ENCODE measurements at places on chromosomes 12 and 14.

DNA sequence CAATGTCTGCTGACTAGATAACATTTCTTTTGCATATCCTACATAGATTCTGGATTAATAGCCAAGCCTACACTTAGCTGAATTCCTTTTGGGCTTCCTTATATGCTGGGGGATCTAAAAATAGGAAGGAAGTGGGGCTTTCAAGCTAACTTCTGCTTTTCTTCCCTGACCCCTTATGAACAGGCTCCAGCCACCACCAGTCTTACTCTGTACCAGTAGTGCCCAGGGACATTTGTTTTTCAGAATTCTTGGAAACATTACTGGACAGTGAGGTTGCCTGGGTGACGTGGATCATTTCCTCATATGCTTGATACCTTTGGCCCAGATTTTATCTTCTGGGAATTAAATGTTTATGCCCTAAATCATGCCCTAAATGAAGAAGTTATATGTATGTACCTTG lies 55.9 kb upstream of the SRRM4 start:
- DNase-seq, result no peak

- peak; percentile 87 for DNase-seq
Observed at GRCh38 chr12:47812797-47813510, 6.7 kb downstream of the HDAC7 start.

DNA sequence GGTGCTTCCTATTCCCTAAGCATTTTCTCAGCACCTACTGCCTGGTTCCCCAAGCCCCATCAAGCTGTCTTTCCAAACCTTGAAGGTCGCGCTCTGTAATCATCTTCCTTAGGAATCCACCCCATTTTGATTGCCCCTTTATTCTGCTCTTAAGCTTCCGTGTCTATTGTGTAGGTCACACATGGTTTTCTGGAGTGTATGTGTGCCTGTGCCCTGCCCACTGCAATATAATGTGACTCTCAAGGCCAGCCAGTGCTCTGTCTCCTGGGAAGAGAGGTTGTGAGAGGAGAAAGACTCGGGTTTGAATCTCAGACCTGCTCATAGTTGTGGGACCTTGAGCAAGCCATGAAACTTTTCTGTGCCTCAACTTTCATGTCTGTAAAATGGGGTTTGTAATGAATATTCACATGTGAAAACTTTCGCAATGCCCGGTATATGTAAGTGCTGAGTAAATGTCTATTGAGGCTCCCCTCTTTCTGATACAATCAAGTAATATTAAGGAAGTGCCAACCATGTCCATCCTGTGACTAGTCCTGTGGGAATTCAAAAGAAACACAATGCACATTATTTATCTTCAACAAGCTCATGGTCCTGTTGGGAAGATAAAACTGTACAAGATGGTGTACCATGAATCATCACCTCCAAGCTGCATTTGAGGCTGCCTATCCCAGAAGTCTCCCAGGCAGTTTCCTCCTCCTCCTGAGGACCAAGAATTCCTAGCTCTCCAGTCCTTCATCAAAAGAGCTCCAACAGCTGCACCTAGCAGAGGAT lies 774 bp upstream of the KRT75 start:
- no peak for DNase-seq

DNA sequence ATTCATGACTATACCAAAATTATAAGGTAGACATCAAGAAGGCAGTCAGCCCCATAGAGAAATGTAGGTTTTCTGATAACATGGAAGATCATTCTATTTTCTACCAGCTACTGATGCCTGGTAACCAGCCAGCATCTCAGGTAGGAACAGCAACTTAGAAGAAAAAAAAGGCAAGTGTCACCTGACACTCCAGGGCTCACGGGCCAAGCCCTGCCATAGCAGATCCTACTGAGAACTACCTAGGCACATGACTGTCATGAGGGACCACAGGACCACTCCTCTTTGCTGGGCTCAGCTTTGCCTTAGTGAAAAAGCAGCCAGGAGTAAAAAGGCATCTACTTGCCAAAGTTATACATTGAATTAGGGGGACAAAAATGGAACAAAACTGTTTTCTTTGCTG lies 33.4 kb downstream of the CORO1C start:
- no peak for DNase-seq

GRCh38 chr12:110137786-110138185 lies 13.6 kb downstream of the IFT81 start:
- no peak for DNase-seq

DNA sequence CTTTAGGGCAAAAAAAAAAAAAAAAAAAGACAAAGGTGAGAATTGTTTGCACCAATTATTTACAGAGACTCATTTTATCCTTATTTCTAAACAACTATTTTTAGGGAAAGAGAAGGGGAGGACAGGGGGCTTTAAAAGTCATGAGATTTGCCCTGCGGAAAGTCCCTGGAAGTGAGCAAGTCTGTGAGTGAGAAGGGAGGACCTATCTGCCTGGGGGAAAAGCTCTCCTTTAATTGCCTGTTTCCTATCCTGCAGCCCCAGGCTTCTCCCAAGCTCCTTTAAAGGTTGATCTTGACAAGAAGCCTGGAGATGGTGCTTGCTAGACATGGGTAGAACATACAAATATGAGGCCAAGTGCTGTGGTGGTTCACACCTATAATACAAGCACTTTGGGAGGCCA lies 8.3 kb upstream of the CHST11 start:
- no peak for DNase-seq

DNA sequence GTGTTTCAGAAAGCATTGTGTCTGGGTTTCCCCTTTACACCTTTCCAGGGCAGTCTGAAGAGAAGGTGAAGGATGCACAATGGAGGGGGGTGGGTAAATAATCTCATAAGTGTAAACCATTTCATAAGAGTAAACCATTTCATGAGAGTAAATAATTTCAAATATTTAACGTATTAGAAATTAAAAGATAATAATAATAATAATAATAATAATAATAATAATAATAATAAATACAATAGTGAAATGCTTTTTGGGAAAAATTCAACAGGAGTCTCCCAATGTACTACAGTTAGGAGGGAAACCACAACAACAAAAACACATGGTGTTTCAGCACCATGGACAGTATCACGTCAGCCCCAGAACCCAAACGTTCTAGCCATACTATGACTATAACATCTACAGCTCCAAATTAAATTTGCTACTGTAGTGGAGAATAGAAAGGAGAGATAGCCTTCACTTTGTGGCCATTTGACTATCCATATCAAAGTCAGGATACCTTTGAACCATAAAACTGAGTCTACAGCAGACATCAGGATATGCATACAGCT lies 691.8 kb downstream of the BCL11B start:
- peak; percentile 51 for DNase-seq

DNA sequence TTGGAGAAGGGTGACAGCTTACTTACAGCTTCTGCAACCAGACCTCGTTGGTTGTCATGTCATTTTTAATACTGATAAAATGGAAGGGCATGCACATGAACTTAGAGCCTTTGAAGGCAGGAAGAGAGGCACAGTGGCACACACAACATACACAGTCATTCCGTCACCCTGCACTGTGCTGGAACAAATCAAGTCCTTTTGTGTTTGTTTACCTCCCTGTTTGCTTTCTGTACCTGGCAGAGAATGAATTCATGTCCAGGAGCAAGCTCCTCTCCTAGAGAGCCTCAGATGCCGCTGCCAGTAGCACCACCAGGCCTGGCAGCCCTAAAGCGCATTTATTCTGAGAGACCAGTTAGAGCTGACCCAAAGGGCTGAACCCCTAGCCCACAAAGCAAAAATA lies 460.3 kb downstream of the EGLN3 start:
- DNase-seq, result no peak

- DNase-seq, result peak; percentile 60
Observed at GRCh38 chr12:100229036-100229635, 28.5 kb downstream of the ACTR6 start.

DNA sequence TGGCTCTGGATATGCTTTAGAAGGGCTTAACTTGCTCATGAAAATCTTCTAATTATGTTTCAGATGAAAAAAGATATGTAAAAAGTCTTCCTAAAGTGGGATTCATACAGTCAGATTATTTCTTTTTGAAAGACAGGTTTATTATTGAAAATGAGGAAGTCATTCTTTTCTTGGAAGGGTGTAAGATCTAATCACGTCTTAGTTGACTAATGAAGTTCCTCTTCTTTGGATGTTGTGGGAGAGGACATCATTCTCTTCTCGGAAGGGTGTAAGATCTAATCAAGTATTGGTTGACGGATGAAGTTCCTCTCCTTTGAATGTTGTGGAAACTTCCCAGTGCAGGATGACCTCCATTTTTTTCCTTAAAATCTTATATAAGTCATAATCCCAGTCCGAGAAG lies 74.9 kb downstream of the ALG10 start:
- peak; percentile 42 for DNase-seq

- DNase-seq, result no peak
Observed at GRCh38 chr12:15525441-15525840, 203.1 kb downstream of the PTPRO start.

DNA sequence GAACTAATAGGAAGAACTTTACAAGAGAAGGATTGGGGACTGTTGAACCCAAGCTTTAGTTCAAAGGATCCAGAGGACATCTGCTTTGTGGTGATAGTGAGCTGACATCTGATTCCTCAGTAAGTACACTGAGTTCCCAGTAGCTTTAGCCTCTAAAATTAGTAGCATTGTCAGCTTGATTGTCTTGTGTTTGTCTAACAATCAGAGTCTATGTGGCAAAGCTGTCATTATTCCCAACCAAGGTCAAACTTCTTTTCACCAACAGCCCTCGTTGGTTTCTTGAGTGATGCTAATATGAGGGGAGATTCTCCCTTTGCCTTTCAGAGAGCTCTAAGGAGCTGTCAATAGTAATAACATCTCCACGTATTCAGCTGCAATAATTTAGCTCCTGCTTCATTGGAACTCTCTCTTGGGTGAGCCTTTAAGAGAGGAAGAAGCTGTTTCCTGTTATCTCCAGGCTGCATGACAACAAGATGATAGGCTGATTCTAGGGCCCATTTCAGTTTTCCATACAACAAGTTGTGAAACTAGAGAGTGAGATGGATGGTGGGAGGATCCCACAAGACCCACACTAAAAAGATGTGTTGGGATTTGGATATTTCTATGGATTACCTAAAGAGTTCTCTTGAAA lies 46.7 kb downstream of the TGFB3 start:
- peak; percentile 25 for DNase-seq

GRCh38 chr14:57323721-57324120 lies 55.0 kb downstream of the AP5M1 start:
- DNase-seq, result peak; percentile 5

GRCh38 chr14:99684410-99684934 lies 374 bp downstream of the CYP46A1 start:
- DNase-seq, result no peak

DNA sequence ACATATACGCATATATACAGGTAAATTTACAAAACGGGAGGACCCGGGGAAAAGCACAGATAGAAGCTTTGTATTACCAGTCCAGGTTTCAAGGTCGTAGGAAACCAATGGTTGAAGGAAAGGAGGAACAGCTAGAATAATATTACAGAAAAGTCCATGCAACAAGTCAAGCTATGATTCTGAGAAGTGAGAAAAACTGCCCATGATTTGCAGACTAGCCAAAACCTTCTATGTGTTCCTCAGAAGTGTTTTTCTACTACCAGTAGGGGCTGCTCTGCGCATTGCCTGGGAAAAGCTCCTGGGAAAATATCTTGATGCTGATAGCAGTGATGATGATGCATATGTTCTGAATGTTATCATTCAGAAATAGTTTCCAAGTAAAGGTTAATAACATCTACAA lies 2.2 kb downstream of the PDZRN4 start:
- DNase-seq, result peak; percentile 38

DNA sequence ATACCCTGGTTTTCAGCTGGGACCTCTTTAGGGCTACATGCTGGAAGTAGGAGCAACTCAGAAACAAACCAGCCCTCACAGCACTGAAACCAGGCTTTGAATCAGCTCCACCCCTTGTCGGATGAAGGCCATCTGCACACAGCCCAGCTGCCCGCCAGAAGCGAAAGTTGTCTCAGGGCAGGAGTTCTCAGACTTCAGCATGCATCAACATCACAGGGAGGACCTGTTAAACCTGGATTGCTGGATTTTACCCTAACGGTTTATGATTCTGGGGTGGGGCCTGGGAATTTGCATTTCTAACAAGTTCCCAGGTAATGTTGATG lies 10.9 kb downstream of the SYNDIG1L start:
- DNase-seq, result no peak

GRCh38 chr12:106308611-106309010 lies 6.1 kb downstream of the TCP11L2 start:
- no peak for DNase-seq

GRCh38 chr14:94135476-94135875 lies 6.1 kb upstream of the IFI27L2 start:
- DNase-seq, result no peak

DNA sequence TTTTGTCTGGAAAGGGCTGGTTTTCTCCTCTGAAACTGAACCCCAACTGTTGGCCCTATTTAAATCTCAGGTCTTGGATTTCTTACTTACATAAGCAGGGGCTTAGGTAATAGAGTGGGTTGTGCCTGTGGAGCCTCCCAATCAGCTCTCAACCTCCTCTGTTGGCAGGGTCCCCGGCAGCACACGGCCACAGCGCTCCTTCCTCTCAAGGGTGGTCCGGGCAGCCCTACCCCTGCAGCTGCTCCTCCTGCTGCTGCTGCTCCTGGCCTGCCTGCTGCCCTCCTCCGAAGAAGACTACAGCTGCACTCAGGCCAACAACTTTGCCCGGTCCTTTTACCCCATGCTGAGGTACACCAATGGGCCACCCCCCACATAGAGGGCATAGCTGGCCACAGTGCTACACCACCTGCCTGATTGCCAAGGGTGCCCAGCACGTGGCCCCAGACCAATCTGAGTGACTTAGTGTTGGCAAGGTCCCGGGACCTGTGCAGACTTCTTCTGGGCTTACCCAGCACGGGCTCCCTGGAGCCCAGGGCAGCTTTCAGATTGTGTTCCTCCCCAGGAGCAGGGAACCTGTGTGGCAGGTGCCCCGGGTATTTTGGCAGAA lies 68.9 kb downstream of the ESR2 start:
- no peak for DNase-seq

DNA sequence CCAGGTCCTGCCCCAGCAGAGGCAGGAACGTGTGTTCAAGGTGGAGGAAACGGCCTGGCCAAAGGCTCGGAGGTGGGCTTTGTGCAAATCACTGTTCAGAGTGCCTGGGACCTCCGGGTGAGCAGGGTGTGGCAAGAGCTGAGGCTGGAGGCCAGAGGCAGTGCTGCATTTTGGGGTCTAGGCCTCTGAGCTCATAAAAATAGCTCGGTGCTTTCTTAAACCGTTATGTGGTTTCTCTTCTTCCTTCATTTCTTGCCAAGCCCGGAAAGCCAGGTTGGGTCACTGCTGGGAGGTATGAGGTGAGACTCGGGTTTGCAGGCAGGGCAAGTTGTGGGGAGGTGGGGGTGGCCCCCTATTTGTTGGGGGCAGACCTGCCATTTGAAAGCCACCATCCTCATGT lies 178.8 kb upstream of the MYL2 start:
- DNase-seq, result no peak

DNA sequence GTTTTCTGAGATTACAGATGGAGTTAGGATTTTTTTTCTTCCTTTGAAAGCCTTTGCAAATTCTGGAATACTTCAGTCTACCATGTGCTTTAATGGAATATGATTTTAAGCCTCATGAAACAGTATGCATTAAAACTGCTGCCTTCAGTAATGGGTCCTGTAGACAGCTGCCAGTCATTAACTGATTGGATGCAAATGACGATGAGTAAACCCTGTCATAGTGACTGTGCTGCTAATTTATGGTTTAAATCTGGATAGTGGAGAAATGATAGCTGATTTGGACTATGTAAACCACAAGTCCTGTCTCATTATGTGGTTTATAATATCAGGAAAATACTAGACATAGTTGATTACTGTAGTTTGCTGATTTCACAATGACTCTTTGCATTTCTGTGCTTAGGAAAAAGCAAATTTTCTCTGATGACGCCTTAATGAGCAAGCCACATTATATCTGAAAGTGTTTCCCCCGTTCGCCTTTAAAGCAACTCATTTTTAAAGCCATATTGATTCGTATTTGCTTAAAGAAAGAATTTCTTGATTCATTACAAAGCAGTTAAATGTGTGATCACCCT lies 217.6 kb downstream of the TMTC2 start:
- no peak for DNase-seq

Data from hematopoietic multipotent progenitor cell treated with erythropoietin and hydrocortisone succinate and interleukin-3 and kit ligand, for 6 days (in vitro differentiated cells).